ENCODE measurements at places on chromosomes 1 and 21. TPM values are rescaled to one million over a fixed set of nuclear protein-coding genes. Genes with fewer than 3 reads are reported as not detected.

Gene IL23R
- not detected for total RNA-seq

- no peak for DNase-seq
- H3K27ac ChIP-seq = peak overlapping the region; percentile 22
- peaks cover 25% of the 10 kb centered on the region for H3K4me1 ChIP-seq
- no peaks in the 10 kb centered on the region for H3K27me3 ChIP-seq
These were observed 13.6 kb downstream of the PCNX2 start for GRCh38 chr1:233281711-233282581.

DNA sequence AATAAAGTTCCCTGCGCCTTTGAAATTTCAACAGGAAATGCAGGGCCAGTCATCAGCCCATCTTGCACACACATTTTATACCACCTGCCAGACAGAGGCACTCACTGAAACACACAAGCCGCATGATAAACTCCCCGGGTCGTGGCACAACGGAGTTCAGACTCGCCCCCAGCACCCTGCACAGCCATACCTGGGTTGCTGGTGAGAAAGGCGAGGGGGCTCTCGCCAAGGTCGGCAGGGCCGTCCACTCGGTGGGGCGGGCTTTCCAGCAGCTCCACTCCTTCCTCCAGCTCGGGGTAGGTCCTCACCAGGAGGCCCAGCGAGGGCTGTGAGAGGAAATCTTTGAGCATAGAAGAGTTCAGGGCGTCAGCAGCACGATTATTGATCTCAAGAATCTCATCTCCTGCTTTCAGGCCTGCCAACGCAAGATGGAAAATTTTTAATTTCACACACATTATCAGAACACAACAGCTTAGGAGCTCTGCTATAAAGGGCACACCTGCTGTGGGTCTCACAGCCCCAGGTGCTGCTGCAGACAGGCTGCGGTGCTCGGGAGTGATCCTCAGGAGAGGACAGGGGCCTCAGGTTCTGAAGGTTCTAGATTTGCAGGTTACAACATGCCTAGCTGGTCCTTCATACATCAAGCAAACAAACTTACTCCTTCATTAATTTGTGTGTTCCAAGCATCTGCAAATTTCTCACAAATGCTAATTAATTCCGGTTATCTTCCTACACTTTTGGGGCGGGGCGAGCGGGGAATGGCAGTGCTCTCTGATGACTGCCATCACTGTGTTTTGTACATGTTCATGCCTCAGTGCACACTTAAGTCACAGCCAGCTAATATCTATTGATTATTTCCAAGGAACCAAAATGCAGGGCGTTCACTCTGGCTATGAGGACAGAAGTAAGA lies 144.2 kb upstream of the KRTAP19-8 start:
- H3K27ac ChIP-seq = no peak overlapping the region
- no peaks in the 10 kb centered on the region for H3K36me3 ChIP-seq
- H3K4me1 ChIP-seq = peaks cover 12% of the 10 kb centered on the region
- DNase-seq = no peak
- no peaks in the 10 kb centered on the region for H3K27me3 ChIP-seq

DNA sequence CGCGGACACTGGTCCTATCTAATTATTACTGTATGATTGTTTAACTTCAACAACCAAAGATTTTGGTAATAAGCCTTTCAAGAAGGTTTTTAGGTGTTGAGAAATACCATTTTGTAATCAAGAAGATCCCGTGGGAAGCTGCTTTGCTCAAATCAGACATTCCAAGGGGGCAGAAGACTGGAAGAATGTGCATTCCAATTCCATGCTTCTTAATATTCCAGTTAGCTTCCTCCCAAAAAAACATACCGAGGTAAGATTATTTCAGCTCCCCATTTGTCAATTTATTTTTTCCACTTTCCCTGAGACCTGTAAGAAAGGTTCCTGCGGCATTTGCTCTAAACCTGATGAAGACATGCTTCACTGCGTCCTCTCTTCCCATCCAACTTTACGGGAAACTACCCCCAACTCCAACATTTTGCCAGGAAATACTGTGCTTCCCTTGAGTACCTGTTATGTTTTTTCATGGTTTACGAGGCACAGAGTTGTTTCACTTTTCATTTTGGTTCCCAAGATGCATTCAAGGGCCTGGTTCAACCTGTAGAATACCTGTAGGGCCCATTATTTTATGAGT lies 4.1 kb downstream of the CNN3 start:
- H3K4me1 ChIP-seq = peaks cover 61% of the 10 kb centered on the region
- no peaks in the 10 kb centered on the region for H3K36me3 ChIP-seq
- DNase-seq = no peak

DNA sequence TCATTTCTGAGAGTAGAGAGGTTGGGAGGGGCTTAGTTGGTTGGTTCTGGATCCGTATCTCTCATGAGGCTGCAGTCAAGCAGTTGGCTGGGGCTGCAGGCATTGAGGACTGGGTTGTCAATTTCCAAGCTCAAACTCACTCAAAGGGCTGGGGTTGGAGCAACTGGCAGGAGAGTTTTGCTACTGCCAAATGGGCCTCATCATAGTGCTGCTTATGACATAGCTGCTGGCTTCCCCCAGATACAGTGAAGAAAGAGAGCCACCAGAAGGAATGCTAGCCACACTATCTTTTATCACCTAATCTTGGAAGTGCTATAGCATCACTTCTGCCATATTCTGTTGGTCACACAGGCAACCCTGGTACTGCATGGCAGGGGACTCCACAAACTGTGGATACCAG lies 363.5 kb upstream of the USP24 start:
- DNase-seq = no peak
- no peaks in the 10 kb centered on the region for H3K27me3 ChIP-seq
- H3K36me3 ChIP-seq = no peaks in the 10 kb centered on the region
- H3K27ac ChIP-seq = no peak overlapping the region
- H3K4me1 ChIP-seq = peaks cover 6% of the 10 kb centered on the region

GRCh38 chr1:231668826-231669225 lies 42.2 kb downstream of the DISC1 start:
- H3K4me3 ChIP-seq = no peak overlapping the region
- H3K27ac ChIP-seq = no peak overlapping the region

DNA sequence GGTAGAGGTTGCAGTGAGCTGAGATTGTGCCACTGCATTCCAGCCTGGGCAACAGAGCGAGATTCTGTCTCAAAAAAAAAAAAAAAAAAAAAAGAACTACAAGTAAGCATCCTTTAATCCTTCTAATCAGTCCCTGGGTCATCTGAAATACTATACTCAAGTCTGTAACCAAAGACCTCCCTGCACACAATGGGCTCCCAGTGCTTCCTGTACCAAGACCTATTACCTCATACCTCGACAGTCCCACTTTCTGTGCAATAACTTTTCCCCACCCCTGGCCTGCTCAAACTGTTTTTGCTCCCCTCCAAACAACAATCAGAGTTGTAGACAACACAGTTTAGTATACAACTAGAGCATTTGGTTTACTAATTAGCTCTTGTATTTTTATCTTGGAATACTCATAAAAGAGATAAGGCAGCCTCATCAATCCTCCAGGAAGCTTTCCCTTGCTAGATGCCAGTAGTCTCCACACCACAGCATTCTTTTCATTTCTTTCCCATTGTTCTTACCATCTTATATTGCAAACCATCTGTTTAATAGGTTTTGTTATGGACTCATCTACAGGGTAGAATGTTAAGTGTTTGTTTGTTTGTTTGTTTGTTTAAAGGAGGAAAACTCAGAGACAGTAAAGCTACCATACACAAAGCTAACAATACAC lies 19.2 kb upstream of the RLF start:
- H3K27ac ChIP-seq = no peak overlapping the region
- H3K36me3 ChIP-seq = no peaks in the 10 kb centered on the region
- no peak overlapping the region for H3K4me3 ChIP-seq
- peaks cover 9% of the 10 kb centered on the region for H3K27me3 ChIP-seq

GRCh38 chr1:61980561-61980960 lies 214.1 kb upstream of the L1TD1 start:
- H3K36me3 ChIP-seq = no peaks in the 10 kb centered on the region
- no peak overlapping the region for H3K4me3 ChIP-seq
- H3K27me3 ChIP-seq = no peaks in the 10 kb centered on the region
- peak; percentile 58 for DNase-seq
- peaks cover 12% of the 10 kb centered on the region for H3K4me1 ChIP-seq
- H3K27ac ChIP-seq = no peak overlapping the region

DNA sequence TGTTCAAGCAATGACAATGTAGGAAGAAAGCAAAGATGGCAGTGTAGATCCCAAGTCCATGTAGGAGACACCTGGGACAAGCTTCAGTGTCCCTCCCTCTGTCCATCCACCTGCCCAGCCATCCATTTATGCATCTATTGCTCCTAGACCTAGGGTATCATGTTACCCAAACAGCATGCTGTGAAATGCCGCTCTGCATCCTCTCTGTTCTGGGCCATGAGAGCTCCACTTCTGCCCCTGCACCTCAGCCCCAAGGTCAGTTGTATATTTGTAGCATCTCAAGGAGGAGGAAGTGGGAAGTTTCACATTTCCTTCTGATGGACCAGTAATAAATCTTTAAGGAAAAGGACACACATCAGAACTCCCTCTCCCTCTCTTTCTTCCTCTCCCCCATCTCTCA lies 27.9 kb upstream of the TSPEAR start:
- no peak overlapping the region for H3K27ac ChIP-seq
- no peak overlapping the region for H3K4me3 ChIP-seq
- H3K36me3 ChIP-seq = peaks cover 11% of the 10 kb centered on the region

DNA sequence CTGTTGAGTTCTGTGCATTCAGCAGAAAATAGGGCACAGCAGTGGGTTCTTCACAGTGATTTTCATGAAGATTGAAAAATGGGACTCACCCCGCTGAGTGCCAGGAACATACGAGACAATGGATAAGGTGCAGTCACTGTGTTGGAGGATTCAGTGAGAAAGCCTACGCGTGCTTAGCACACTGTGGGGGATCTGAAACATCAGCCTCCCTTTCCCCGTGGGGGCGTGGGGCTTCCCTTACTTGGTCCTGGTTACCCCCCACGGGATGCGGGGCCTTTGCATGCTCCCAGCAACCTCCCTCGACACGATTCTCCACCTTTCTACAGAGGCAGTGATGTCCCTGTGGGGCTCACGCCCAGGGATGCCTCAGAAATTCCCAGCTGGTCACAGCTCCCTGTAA lies 252.2 kb upstream of the C1orf174 start:
- H3K4me3 ChIP-seq = no peak overlapping the region
- DNase-seq = no peak
- peaks cover 7% of the 10 kb centered on the region for H3K36me3 ChIP-seq
- H3K27me3 ChIP-seq = no peaks in the 10 kb centered on the region

DNA sequence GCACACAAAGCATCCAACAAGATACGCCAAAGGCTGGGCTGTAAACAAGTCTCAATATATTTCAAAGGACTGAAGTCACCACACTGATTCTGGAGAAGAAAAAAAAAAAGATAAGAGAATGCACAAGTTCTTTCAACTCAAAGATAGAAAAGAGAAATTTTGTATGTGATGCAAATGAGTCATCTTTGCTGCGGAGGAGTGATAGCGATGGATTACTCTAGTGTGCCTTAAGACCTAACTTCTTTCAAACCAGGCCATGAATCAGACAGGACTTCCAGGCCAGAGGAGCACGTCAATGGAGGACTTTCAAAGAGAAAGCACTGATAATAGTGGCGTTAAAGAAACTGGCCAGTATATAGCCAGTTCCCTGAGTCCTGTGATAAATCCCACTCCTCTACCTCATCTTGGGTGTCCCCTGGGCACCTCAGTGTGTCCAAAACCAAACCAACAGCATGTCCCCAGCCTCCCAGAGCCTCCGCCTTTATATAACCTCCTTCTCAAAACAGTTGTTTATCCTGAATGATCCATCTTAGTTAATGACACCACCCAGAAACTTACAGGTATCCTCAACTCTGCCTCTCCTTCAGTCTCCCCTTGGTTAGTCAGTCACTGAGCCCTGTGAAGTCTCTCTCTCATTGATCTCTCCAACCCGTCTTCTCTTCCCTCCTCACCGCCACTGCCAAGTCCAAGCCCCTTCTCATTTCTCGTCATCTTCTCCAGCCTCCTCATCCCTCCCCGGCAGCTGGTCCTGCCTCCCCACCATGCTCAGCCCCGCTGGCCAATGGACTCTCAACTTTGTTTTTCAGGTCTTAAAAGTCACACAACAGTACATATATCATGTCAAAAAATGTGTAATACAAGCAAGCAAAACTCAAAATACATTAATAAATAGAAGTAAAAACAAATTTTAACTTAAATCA lies 47.2 kb upstream of the IFFO2 start:
- H3K36me3 ChIP-seq = no peaks in the 10 kb centered on the region
- no peak overlapping the region for H3K27ac ChIP-seq
- H3K4me1 ChIP-seq = peaks cover 6% of the 10 kb centered on the region
- H3K27me3 ChIP-seq = no peaks in the 10 kb centered on the region

DNA sequence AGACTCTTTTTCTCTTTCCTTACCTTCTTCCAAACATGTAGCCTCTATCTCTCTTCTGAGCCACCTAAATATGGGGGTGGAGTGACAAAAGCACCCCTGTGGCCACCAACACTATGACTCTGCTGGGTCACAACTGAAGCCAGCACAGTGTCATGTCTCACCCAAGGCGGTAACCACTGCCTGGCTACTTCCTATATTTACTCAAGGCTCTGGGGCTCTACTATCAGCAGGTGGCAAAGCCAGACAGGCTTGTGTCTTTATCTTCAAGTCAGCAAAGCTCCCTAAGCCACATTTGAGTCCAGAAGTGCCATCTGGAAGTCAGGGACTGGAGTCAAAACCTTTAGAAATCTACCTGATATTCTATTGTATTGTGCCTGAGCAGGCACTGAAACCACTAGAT lies 1515.2 kb downstream of the PLA2G4A start:
- no peak overlapping the region for H3K4me3 ChIP-seq
- H3K27ac ChIP-seq = no peak overlapping the region
- no peaks in the 10 kb centered on the region for H3K36me3 ChIP-seq

GRCh38 chr1:193141804-193142203 lies 20.0 kb downstream of the CDC73 start:
- H3K27ac ChIP-seq = no peak overlapping the region
- DNase-seq = no peak
- H3K27me3 ChIP-seq = no peaks in the 10 kb centered on the region
- H3K4me1 ChIP-seq = peaks cover 4% of the 10 kb centered on the region

- H3K27ac ChIP-seq = no peak overlapping the region
- no peak for DNase-seq
- H3K4me1 ChIP-seq = no peaks in the 10 kb centered on the region
These were observed 39.7 kb downstream of the RIPK4 start for GRCh38 chr21:41726970-41727783.

Gene CHI3L1
- total RNA-seq = 0.76 TPM

- H3K4me3 ChIP-seq = no peak overlapping the region
- no peak for DNase-seq
- H3K27me3 ChIP-seq = no peaks in the 10 kb centered on the region
These were observed 15.0 kb downstream of the DHCR24 start for GRCh38 chr1:54872036-54872331.

Gene OPTC
- total RNA-seq = not detected

Gene PGLYRP4
- not detected for total RNA-seq

GRCh38 chr1:8815582-8816151 lies 1.8 kb downstream of the RERE start:
- H3K4me1 ChIP-seq = peaks cover 19% of the 10 kb centered on the region
- no peak for DNase-seq
- H3K27ac ChIP-seq = no peak overlapping the region
- H3K4me3 ChIP-seq = peak overlapping the region; percentile 85
- no peaks in the 10 kb centered on the region for H3K36me3 ChIP-seq

Gene HCRTR1
- not detected for total RNA-seq

GRCh38 chr21:21179619-21180298 lies 181.6 kb downstream of the NCAM2 start:
- no peak for DNase-seq
- no peak overlapping the region for H3K27ac ChIP-seq
- no peaks in the 10 kb centered on the region for H3K27me3 ChIP-seq
- H3K4me1 ChIP-seq = no peaks in the 10 kb centered on the region
- H3K4me3 ChIP-seq = no peak overlapping the region
- H3K36me3 ChIP-seq = no peaks in the 10 kb centered on the region

All from GM23338 (cell line).